ENCODE measurements at places on chromosomes 7 and 10.

DNA sequence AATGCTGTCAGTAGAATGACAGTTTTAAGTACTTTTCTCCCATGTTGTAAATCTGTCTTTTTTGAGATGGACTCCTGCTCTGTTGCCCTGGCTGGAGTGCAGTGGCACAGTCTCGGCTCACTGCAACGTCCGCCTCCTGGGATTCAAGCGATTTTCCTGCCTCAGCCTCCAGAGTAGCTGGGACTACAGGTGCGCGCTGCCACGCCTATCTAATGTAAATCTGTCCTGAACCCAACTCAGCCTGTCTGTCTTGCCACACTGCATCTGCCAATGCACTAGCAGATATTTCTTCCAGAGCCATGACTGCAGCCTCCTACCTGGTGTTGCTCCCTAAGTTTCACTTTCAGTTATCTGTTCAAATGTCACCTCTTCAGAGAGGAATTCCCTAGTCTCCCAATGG, 264.1 kb downstream of the PHF14 start:
- no peak for DNase-seq

DNA sequence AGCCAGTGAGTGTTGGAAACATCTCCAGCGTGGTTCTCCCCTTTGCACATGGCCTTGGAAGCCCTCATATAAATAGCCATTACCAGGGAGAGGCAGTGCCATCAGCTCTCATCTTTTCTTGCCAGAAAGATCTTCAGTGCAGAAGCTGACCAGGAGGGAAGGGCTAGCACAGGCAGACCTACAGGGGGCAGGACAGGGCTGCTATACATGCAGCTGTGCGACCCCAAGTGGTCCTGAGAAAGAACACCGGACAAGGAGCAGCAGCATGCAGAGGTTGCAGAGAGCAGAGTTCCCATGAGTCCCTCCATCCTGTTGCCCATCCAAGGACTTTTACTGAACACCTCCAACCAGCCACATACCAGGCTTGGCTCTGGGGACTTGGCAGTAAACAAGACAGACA, 17.1 kb downstream of the GRID1 start:
- no peak for DNase-seq

GRCh38 chr10:89241486-89242344, 9.9 kb downstream of the LIPA start:
- DNase-seq, result peak; percentile 86

DNA sequence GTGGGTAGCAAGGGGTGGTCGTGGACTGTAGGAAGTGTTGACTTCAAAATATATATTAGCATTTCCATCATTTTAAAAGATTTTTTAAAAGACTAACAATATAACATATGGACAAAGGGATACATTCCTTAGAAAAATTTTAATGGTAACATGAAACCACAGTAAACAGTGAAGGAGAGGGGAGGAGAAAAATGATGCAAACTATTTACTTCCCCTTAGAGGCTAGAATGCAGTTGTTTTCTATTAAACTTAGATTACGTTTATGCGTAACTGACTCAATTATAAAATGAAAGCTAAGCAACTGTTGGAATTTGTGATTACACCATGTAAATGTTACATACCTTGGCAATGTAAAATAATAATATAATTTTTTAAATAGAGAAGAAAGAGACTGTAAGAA, 41.3 kb downstream of the CALD1 start:
- no peak for DNase-seq

DNA sequence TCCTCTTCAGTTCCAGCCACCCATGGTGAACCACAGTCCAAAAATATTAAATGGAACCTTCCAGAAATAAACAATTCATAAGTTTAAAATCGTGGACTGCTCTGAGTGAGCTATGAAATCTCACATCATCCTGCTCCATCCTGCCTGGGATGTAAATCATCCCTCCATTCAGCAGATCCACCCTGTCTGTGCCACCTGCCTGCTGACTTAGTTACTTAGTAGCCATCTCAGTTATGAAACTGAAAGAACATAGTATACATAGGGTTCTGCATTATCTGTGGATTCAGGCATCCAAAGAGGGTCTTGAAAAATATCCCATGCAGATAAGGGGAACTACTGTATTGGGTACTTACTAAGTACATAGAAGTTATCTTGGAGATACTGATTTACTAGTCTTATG, 89.0 kb downstream of the ST8SIA6 start:
- DNase-seq, result no peak

DNA sequence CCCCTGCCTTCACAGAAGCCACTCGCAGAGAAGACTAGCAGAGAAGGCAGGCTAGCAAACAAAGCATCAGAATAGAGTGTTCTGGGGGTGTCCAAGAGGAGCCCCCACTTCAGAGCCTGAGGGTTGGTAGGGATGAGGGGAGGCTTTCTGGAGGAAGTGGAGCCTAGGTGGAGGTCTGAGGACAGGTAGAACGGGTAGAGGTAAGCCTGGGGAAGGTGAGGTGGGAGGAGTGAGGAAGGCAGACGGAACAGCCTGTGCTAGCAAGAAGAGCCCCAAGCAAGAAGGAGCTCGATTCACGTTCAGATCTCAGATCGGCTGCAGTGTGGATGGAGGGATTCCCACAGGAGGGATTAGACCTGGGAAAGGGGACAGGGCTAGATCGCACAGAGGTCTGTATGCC, 66.0 kb upstream of the DUSP5 start:
- DNase-seq, result no peak

GRCh38 chr7:137628216-137628615, 218.6 kb downstream of the DGKI start:
- no peak for DNase-seq

GRCh38 chr7:128735436-128735835, 3.7 kb upstream of the CALU start:
- DNase-seq, result peak; percentile 56

- DNase-seq, result peak; percentile 53
Measured at GRCh38 chr10:63256009-63256773, 123.1 kb downstream of the NRBF2 start.

GRCh38 chr10:44969854-44970253, 8.8 kb downstream of the DEPP1 start:
- no peak for DNase-seq

DNA sequence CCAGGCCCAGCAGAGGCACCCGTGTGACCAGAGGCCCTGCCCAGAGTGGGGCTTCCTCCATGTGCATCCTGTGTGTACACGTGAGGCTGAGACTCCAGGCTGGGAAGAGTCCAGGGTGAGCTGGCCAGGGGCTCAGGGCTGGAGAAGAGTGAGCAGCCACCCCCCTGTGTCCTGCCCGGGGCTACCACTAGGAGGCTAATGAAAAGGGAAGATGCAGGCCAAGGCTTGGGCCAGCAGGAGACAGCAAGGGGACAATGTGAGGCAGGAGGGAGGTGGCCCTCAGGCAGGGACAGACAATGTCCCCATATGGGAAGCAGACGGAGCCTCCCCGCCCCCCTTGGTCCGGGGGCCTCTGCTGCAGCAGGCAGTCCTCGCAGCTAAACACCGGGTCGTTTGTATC, 102.0 kb downstream of the HIF1AN start:
- peak; percentile 67 for DNase-seq

- no peak for DNase-seq
Measured at GRCh38 chr10:94307046-94307615, 55.6 kb downstream of the NOC3L start.

- no peak for DNase-seq
Measured at GRCh38 chr10:95535526-95535925, 25.6 kb downstream of the SORBS1 start.

DNA sequence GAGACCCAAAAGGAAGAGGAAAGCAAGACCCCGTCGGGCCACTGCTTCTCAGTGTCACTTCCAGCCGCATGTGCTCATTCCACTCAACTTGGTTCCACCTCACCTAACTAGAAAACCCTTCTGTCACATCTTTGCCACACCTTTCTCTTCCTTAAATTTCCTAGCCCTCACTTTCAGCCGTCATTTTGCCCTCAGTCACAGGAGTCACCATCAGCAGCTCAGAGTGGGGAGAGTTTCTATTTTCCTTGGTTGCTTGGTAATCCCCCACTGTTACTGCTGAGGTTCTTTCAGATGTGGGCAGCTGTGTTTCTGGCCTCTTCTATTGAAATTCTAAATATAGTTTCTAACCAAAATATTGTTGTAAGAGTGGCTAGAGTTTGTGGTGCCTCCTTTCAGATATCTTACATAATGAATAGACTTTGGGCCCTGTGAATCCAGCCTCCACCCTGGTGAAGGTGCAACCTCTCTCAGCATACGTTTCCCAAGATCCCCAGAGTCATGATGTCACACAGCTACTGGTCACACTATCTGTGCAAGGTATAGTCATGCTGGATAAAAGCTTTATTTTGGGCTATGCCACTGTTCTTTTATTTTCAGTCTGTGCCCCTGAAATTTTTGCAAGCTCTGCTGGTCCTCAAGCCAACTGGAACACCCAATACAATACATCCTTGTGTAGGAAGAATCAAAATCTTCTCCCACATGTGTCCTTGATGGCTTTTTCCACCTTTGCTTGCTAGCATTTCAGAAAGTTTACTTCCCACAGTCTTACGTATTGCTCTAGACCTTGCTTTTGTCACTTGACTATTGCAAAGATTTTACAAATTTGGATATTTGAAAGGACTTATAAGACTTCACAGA, 9.2 kb downstream of the AGBL3 start:
- DNase-seq, result no peak

GRCh38 chr10:79184145-79184625, 115.4 kb downstream of the ZMIZ1 start:
- no peak for DNase-seq

- DNase-seq, result no peak
Measured at GRCh38 chr7:74684921-74685320, 27.4 kb downstream of the GTF2I start.

DNA sequence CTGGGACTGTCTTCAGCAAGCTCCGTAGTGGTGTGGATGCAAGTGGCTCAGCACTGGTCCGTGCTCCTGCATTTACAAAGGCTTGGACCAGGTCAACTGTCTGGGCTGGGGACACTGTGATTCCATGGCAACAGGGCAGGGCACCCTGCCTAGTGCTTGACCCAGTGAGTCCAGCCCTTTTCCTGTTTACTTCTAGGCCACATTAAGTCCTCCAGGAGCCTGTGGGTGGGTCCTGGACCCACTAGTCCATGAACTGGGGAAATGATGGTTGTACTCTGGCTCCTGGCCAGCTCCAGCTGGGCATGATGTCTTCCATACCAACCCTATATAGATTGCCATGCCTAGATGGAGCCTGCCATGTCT, 152.0 kb downstream of the RPS24 start:
- no peak for DNase-seq

- no peak for DNase-seq
Measured at GRCh38 chr7:20219062-20219445, 1.9 kb upstream of the MACC1 start.

DNA sequence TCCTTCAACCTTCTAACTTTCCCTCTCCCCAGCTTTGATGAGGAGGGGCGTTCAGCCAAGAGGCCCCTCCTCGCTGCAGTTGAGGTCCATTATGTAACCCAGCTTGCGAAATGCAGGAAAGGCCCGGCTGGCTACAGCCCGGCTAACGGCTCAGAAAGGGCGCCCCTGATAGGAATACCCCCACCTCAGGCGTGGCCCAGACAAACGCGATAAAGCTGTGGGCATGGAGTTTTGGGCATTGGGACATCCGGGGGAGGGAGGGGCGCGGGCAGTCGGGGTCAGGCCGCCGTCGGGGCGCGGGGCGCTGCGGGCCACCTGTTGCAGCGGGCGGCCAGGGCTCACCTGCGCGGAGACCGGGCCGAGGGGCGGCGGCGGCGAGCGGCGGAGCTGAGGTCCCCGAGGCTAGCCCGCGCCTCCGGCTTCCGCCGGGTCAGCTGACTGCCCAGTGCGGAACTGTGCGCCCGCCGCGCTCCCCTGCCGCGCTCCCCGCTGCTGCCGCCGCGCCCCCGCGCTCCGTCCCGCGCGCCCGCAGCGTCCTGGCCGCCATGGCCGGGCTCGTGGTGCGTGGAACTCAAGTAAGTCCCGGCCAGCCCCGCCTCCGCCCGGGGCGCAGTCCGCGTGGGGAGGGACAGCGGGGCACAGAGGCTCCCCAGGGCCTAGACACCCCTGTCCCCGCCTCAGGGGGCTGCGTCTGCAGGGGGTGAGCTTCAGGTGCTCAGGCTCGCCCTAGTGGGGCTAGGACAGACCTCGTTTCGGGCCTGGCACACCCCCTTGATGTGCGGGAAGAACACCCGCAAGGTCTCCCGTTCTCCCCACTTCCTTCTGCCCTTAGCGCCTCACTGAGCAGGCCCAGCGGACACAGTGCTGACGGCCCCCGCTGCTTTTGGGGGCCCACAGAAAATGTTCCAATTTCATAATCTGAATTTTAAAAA, at the start of gene LRMDA:
Gene LRMDA (plus strand): TSS at position 445 of the 932 bp plus-strand sequence.
- peak; percentile 82 for DNase-seq

DNA sequence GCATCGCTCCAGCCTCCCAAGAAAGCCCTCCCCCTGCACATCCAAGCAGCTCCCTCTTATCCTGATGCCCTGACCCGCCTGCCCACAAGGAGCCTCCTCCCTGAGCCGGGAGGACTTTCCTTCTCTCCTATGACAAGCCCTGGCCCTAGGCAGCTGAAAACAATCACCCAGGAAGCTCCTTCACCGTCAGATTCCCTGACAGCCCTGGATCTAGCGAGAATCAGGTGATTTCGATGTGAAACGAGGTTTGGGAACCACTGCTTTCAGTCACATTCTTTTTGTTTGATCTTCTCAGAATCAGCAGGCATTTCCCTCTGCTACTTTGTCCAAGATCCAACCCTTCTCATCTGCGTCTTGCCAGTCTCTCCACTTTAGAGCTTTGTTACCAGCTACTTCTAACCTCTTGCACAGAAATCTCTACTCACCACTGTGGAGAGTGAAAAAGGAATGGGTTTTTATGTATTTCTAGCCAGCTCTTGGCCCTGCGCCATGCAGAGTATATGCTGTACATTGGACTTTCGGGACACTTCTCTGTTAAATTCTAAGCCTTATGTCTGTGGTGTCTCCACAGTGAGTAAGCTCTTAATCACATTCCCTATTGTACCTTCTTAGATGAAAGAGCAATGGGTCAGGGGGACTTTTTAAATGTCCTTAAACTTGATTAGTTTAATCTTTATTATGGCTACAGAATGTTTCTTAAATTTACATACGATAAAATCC, 253.2 kb upstream of the C7orf33 start:
- no peak for DNase-seq

DNA sequence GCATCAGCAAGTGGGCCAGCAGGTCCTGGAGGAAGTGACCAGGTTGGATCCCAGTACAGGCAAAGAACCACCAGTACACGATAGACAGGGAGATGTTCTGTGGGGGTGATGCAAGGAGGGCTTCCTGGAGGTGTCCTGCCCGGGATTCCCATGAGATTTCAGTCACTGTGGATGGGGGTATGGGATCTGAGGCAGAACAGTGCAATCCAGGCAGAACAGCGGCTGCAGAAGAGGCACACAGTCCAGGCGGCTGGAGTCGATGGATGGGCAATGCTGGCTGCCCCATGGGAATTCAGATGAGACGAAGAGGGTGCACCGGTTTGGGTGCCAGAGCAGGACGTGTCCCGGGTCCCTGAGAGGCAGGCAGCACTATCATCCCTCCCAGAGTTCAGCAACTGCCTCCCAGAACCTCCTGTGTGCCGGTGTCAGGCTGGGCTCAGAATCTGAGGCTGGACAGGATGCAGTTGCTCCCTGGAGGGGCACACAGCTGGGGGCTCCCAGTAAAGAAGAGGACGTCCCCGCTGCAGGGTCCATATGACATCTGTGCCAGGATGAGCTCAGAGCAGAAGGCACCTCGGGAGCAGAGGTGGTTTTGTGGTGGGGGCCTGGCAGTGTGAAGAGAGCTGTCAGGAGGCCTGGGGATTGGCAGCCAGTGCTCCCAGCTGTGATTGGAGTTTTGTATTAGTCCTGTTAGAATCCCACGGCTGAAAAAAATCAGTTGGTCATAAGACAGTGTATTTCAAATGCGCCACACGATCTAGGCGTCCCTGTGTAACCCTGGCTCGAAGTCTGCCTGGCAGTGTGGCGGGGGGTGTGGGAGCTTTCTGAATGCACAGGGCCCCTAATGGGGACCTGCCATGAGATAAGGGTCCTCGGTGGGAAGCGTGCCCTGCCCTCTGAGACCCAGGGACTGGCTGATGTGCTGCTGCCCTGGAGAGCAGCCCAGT, 3.2 kb downstream of the KNDC1 start:
- DNase-seq, result no peak

Data from suppressor macrophage treated with lipopolysaccharide for 1 hour (primary cell).